ENCODE measurements at places on chromosomes 5 and 9.

GRCh38 chr5:54753034-54753433 lies 232.4 kb downstream of the ESM1 start:
- no peak for DNase-seq

DNA sequence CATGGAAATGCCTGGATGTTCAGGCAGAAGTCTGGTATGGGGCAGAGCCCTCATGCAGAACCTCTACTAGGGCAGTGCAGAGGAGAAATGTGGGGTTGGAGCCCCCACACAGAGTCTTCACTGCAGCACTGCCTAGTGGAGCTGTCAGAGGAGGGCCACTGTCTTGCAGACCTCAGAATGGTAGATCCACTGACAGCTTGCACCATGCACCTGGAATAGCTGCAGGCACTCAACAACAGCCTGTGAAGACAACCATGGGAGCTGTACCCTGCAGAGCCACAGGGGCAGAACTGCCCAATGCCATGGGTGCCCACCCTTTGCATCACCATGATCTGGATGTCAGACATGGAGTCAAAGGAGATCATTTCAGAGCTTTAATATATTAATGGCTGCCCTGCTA lies 36.9 kb downstream of the TRIP13 start:
- no peak for DNase-seq

GRCh38 chr9:117258184-117258866 lies 156.5 kb downstream of the ASTN2 start:
- DNase-seq = no peak

DNA sequence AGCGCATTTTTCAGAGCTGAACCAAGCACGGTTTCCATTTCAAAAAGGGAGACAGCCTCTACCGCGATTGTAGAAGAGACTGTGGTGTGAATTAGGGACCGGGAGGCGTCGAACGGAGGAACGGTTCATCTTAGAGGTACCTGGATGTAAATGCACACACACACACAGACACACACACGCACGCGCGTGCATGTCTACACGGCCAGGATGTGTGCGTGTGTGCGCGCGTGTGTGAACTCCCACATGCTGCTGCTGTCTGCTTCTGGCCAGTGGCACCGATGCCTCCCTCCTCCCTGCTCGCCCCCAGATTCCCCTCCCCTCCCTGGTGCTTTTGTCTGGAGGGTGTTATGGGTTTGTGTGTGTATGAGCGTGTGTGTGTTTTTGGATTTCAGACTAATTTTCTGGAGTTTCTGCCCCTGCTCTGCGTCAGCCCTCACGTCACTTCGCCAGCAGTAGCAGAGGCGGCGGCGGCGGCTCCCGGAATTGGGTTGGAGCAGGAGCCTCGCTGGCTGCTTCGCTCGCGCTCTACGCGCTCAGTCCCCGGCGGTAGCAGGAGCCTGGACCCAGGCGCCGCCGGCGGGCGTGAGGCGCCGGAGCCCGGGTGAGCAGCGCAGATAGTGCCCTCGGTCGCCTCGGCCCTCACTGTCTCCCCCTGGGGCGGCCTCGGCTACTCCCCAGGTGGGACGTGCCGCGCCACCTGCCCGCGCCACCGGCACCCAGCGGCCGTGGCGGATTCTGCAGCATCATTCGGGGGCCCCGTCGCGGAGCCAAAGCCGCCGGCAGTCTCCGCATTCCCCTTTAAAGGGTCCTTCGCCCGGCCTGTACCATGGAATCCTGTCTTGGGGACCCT lies at the start of gene NTRK2:
Gene NTRK2, plus strand, starts transcription at position 442 of the 850 bp plus-strand sequence. CDS start 1,020 bp downstream, outside the sequence.
- peak; percentile 62 for DNase-seq

DNA sequence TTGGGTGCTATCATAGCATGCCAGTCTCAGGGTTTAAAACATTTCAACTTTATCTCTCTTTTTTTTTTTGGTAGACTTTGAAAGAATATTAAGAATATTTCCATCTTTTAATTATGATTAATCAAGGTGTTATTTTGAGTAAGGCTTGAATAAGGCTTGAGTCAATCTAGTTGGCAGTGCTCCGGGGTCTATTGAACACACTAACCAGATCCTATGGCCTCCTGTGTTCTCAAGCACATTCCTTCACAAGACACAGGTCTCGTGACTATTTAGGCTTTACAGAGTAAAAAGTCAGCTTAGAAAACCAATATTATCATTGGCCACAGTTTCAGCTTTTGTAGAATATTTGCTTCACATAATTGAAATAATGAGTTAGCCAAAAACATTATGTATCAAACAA lies 151.2 kb downstream of the ARHGEF28 start:
- no peak for DNase-seq

DNA sequence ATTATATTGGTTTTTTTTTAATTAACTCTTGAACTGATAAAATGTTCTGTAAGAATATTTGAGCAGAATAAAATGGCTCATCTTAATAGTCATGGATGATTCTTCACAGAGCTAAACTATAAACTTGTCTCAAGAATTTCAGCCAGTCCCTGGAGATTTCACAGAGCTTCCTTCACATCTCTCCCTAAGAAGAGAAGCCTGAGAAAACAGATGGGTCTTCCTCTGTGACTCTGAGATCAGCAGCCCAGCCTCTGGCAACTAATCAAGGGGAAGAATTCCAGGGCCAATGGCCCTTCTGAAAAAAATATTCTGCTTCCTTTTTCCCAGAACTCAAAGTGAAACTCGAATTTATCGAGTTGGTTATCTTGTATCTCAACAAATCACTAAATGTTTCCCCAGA lies 122.2 kb upstream of the ITGA1 start:
- DNase-seq = no peak

DNA sequence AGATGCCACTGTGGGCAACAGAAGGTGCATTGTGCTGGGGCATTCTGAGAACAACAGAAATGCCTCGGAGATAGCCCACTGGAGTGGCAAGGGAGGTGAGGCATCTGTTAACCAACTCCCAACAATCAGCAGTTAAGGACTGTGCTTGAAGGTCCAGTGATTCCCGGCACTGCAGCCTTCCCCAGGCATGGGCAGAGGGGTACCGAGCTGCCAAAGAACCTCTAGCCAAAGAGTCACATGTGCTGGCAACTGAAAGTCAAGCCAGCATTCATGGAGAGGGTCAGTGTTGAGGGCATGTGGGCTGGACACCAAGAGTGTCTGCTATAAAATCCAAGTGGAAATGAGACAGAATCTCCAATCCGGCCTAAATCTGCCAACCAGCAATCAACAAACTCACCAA lies 149.6 kb downstream of the ASTN2 start:
- DNase-seq = peak; percentile 54

GRCh38 chr5:55051357-55051756 lies 27.3 kb downstream of the GZMK start:
- DNase-seq = no peak

- no peak for DNase-seq
These were observed 95.8 kb downstream of the MAPKAP1 start for GRCh38 chr9:125611121-125611765.

DNA sequence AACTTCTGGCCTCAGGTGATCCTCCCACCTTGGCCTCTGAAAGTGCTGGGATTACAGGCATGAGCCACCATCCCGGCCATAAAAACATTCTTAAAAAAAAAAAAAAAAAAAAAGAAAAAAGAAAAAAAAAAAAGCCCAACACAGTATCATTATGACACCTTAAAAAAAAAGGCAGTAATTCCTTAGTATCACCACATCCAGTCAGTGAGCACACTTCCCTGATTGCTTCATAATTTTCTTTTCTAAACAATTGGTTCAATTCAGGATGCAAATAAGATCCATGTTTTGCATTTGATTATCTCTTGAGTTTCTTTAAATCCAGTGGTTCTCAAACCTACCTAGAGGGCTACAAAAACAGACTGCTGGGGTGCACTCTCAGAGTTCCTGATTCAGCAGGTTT lies 182.5 kb downstream of the CDK5RAP2 start:
- no peak for DNase-seq

- no peak for DNase-seq
These were observed 166.1 kb downstream of the CACNA1B start for GRCh38 chr9:138043411-138044345.

DNA sequence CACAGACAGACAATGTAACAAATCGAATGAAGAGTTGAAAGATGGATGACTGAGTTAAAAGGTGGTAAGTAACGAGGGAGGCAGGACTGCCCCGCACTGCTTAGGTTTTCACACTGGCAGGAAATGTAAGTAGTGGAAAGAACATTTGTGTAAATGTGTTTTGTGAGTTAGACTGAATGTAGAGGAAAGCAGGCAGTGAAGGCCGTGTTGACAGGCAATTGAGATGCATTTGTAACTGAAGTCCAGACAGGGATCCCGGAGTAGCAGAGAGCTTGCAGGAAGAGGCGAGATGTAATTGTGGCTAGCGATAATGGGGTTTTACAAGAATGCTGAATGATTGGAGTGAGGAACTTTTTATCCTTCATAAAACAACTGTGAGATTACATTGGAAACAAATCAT lies 20.0 kb upstream of the SH3PXD2B start:
- no peak for DNase-seq

DNA sequence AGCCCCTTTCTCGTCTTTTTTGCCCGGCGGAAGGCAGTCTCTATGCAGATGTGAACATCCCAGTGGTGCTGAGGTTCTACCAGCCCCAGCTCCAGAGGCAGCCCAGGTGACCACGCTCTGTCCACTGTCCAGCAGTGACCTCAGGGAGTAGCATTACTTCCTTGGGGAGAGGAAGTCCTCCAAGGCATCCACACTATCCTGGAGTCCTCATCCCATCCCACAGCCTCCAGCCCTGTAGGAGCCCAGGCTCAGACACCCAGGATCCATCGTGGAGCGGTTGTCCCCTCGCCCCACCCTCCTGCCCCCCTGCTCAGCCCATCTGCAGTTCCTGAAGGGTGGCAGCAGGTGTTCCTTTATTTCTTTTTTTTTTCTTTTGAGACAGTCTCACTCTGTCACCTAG lies 294.5 kb upstream of the IRX4 start:
- DNase-seq = no peak

GRCh38 chr5:176550275-176550831 lies 1.2 kb downstream of the CDHR2 start:
- no peak for DNase-seq

- no peak for DNase-seq
These were observed 977 bp upstream of the PAM start for GRCh38 chr5:102753889-102754766.

- no peak for DNase-seq
These were observed 101.9 kb downstream of the PLK2 start for GRCh38 chr5:58357799-58358500.

- no peak for DNase-seq
These were observed 733.9 kb downstream of the PRELID2 start for GRCh38 chr5:145101246-145101645.

DNA sequence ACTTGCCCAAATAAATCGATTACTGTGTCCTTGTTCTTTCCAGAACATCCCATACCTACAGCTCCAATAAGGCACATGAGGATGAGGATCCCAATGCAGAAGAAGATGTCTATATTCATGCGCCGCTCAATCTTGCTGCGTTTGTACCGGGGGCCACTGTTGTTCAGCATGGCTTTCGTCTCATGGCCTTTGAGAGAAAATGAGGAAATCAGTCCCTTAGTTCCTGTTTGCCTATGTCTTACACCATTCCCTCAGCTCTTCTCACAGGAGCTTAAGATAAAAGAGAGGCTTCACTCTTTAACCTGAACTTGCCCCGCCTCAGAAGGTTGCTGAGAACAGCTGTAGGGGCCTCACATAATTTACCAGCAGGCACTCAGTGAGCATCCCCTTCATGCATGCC lies 211.6 kb downstream of the ATP10B start:
- DNase-seq = no peak

GRCh38 chr5:136043551-136043950 lies 14.8 kb downstream of the TGFBI start:
- no peak for DNase-seq

DNA sequence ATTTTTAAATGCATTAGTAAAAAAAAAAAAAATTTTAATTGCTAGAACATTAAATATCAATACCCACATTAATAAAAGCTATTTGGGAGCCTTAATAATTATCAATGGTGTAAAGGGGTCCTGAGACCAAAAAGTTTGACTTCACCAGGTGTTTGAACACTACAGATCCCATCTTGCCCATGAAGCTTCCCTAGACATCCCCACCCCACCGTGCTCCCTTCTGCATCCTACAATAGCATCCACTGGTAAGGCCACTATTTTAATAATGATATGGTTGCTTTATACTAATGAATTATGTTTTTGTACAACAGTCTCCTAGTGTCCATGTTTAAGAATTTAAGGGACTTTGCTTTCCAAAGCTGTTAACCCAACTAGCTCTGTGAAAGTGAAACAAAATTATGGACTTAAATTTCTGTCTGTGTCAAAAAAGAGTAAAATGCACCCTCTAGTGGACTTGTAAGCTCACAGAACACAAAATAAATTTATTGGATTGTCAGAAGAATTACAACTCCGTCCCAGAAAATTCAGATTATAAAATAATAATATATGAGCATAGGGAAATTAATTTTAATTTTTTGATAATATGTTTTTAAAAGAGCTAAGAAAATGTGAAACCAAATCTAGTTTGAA lies 76.0 kb downstream of the ARL15 start:
- DNase-seq = no peak

DNA sequence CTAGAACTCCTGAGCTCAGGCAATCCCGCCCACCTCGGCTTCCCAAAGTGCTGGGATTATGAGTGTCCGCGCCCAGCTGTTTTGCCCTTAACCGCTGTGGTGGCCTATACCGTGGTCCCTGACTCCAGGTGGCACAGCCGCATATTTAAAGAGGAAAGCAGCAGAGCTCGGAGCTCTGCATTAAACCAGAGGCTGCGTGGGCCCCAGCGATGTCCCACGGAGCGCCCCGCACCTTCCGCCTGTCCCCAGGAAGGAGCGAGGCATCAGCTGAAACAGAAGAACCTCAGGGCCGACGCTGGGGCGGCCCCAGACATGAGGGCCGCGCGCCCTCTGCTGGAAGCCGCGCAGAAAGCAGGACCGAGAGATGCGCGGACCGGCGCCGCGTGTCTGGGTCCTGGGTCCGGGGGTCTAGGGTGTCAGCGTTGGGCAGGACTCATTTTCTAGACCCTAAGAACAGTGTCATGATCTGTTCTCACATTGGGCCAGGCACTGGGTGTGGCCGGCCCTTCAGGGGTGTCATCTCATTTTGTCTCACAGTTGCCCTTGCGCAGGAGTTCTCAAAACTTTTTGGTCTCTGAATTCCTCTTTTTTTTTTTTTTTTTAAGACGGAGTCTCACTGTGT lies 37.7 kb downstream of the LAMC3 start:
- DNase-seq = peak; percentile 49

- no peak for DNase-seq
These were observed 13.5 kb upstream of the KIF27 start for GRCh38 chr9:83934569-83935275.

DNA sequence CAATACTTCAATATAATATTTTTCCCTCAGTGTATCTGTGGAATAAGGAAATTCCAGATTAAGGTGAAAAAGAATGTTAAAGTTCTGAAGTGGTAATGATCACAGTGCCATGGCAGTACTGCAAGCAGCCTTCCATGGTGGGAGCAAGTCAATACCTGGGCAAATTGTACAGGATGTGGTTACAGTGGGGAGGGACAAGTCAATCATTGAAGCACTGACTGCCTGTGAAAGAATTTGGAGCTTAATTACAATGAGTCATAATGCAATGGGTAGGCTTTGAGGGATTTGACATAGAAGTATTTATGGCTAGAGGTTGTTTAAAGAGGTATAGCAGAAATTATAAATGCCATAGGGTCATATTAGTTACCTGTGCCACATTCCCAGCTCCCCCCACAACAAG lies 786.5 kb upstream of the ACO1 start:
- DNase-seq = no peak

Measured in hippocampal formation (tissue), 2 donors.